ENCODE measurements at places on chromosomes 6 and 20.

- no peak for DNase-seq
These were observed 4.4 kb downstream of the EFHC1 start for GRCh38 chr6:52424513-52424912.

GRCh38 chr20:41654292-41654691 lies 36.1 kb upstream of the CHD6 start:
- no peak for DNase-seq

GRCh38 chr6:80610846-80611245 lies 504.4 kb downstream of the BCKDHB start:
- no peak for DNase-seq

DNA sequence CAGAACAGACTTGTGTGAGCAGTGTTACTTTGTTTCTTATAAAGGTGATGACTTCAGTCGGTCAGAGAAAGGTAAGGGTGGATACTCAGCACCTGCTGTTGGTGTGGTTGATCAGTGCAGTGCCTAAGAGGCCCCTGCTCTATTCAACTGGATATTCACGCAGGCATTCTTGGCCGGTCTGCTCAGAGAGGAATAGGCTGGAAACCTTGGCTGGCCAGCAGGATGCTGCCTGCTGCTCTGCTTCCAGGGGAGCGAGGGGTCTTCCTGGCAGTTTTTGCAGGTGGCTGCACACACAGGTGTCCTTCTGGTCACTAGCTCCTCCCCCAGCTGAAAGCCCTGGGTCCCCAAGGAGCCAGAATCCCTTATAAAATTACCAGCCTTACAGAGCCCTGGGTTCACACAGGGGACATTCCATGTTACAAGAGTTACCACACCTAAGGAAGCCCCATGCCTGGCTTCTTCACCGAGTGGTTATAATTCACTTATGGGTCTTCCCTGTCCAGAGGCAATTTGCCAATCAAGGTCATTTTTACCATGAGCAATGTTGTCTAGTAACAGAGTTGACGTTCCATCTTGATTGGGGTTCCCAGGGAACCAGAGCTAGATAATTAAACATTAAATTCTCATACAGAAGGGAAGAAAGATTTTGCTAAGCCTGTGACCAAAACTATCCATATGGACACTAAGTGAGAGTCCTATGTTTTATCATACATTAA lies 16.4 kb downstream of the SYNJ2 start:
- DNase-seq, result no peak

- DNase-seq, result no peak
These were observed 9.8 kb upstream of the ZNF343 start for GRCh38 chr20:2518558-2518957.
